Upper lobe of left lung (tissue), 6 donors: ENCODE measurements at places on chromosomes 6 and 20. TPM values are rescaled to one million over a fixed set of nuclear protein-coding genes. Genes with fewer than 3 reads are reported as not detected.

DNA sequence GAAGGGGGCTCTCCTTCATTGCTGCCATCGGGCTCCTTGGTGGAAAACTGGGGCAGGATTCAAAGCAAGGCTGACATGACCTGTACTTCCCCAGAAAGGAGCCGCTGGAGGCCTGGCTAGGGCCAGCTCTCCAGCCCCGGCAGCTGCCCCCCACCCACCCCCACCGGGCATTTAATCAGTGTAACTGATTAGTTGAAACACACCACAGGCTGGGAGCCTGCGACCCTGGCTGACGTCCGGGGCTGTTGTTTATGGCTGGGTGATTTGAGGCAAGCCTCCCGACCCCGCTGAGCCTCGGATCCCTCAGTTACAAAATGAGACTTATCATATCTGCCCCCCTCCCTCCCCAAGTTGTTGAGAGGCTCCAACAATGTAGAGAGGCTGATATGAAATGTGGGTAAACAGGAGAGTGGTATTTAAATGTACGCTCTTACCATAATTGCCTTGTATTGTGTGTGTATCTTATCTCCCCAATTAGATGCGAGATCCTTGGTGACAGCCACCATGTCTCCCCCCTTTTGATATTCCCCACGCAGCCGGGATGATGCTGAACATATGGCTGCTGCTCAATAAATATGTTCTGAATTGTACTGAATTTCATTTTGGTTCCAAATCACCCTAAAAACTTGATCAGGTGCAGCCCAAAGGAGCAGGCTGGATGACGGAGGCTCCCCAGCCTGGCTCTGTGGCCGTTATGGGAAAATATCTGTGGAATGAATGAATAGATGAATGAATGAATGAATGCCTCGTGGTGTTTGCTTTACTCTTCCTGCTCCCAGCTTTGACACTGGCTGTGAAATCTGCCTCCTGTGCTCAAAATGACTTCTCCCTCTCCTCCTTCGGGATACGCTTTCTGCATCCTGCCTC is 31.8 kb upstream of the APCDD1L start:
- DNase-seq: no peak

GRCh38 chr6:128696691-128697689 is 176.6 kb upstream of the PTPRK start:
- no peak for DNase-seq

DNA sequence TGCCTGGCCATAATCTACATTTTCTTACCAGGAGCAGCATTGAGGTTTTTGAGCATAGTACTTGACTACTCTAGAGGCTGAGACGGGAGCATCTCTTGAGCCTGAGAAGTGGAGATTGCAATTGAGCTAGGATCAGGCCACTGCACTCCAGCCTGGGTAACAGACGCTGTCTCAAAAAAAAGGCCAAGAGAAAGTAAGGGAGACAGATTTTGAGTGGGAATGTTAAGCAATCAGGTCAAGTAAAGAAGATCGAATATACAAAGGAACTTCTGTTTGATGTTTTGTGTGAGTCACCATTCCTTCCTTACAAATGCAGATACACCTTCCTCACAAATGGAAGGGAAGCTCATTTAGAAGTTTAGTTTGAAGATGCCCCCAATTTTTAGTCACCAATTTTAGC is 4.4 kb downstream of the PNRC1 start:
- no peak for DNase-seq

- DNase-seq: no peak
Observed at GRCh38 chr20:20411836-20412235, 43.9 kb downstream of the INSM1 start.

- no peak for DNase-seq
Observed at GRCh38 chr6:43302126-43302525, 4.1 kb downstream of the SLC22A7 start.

DNA sequence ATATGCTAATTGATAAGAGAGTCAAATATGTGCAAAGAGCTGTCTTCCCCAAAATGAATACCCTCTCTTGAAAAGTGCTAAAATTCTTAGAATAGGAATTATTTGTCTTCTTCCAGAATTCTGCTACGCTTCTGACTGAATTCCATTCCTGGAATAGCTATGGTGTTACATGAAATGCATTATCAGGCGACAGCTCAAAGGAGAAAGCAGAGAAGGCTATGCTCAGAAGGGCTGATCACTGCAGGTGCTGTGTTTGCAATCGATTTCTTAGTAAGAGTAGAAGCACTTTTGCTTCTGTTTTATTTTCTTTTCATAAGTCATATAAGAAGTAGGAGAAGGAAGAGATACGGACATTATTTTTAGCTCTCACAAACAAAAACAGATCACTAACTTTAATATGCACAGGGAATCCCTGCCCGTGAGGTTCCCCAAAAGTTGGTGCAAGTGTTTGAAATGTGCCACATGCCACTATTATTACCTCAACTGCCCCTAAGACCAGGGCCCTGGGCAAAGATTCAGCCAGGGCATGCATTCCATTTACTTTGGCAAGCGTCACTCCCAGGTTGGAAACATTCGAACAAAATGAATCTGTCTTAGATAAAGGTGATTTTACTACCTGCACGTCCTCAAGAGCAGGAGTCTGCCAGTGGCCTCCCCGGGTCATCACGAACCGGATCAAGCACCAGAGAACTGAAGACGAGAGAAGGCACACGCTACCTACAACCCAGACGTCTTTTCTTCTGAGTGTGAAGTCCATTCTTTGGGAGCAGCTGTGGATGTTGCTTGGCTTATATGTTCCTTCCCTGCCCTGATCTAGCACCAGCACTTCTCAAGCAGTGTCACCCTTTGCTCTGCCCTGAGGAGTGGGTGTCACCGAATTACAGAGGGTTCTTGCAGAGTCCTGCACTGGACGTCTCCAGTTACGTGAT is 7.2 kb downstream of the MYLK4 start:
- no peak for DNase-seq

DNA sequence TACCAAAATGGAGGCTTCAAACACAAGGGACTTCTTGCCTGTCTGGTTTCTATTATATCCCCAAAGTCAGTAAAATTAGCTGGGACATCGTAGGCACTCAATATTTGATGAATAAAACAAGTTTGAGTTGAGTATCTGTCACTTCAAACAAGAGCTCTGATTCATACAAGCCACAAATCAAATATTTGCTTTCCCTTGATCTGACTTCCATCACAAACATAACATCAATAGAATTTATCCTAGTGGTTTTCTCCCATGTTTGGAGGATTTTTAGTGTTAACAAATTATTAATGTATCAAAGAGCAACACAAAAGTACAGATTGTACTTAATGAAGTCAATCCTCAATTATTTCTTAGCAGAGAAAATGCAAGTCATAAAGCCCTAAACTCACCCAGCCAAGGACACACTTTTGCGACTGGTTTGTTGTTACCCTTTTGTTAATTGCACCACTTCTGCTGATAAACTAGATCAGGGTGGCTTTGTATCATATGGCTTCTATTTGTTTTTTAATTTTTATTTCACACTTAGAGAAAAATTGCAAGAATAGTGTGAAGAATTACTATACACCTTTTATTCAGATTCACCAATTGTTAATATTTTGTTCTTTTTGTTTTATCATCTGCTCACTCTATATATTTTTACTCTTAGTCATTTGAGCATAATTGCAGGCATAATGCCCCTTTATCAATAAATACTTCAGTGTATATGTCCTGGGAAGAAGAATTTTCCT is 117.4 kb upstream of the PRDM1 start:
- no peak for DNase-seq

DNA sequence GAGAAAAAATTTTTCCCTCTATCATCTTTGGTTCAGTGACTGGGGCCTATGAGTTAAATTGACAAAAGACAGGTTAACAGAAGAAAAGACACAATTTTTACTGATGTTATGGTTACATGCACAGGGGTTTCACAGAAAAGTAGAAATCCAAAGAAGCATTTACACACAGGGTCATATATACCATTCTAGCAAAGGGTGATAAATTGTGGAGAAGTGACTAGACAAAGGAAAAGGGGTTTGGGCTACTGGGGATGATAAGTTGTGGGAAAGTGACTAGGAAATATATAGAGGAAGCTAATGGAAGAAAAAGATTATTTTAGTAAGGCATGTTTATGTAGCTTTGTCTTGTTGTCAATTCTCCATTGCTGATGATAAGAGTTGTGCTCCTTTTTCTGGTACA is 276.7 kb upstream of the JARID2 start:
- no peak for DNase-seq

DDX43 gene
- total RNA-seq: 2.1 TPM
